Lower leg skin (tissue), 4 donors: ENCODE measurements at places on chromosomes 16 and 17. TPM values are rescaled to one million over a fixed set of nuclear protein-coding genes. Genes with fewer than 3 reads are reported as not detected.

The TOP3A gene
- total RNA-seq = 18.7 TPM

The TMED6 gene
- not detected for total RNA-seq

The SRCAP gene
- total RNA-seq = 44.0 TPM

The LDHD gene
- 6.0 TPM for total RNA-seq

The CA7 gene
- not detected for total RNA-seq

The RAMP2 gene
- total RNA-seq = 12.3 TPM

The SULT1A4 gene
- total RNA-seq = 7.1 TPM

The CDIPT gene
- total RNA-seq = 122 TPM

The HS3ST4 gene
- 0.84 TPM for total RNA-seq

The PTX4 gene
- not detected for total RNA-seq

The PHOSPHO1 gene
- total RNA-seq = not detected

The ABCC11 gene
- total RNA-seq = not detected

The SLC2A4 gene
- 4.3 TPM for total RNA-seq

The KRTAP4-4 gene
- not detected for total RNA-seq

The TNS4 gene
- 425 TPM for total RNA-seq

The TP53TG3C gene
- not detected for total RNA-seq

The CDH16 gene
- not detected for total RNA-seq

The C16orf96 gene
- total RNA-seq = 0.10 TPM

The KCNJ18 gene
- total RNA-seq = 24.2 TPM

The COASY gene
- 32.4 TPM for total RNA-seq

The CLEC18B gene
- total RNA-seq = 0.30 TPM

The PMP22 gene
- 34.9 TPM for total RNA-seq
